Activated CD4-positive, alpha-beta T cell treated with anti-CD3 and anti-CD28 coated beads, Interleukin-2, amount 50 U/mL, for 48 hours (primary cell): ENCODE measurements at places on chromosomes 12 and 14.

DNA sequence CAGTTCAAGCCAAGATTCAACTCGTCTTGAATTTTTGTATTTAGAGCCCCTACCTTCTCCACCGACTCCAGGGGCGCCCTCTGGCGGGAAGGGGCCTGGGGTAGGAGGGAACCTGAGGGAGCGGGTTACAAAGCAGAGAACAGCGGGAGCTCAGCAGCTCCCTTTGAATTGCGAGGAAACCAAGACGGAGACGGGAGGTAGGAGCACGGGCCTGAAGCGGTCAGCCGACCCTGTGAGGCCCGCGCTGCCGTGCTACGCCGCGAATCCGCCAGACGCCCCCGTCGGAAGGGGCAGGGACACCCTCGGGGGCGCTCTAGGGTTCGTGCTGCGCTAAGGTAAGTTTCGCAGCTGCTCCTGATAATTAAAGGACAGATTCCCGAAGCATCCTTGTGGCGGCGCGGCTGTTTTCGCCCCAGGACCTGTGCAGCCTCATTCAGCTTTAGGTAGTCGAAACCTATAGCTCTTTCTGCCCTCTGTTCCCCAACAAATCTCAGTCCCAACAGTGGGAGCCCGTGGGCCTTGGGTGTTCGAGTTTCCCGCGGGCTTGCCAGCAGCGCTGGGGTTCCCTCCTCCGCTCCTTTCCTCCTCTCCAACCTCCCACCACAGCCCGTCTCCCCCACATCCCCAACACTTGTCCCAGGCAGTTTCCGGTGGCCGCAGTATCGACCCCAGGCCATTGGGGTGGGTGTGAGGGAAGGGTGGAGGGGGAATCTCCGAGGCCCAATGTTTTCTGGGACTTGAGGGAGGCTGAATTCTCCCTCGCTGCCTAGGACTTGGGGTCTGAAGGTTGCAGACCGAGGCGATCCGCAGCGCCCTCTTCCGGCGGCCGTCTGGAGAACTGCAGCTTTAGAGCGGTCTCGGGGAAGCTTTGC lies 5.1 kb upstream of the NKX2-1 start:
- DNase-seq: no peak

DNA sequence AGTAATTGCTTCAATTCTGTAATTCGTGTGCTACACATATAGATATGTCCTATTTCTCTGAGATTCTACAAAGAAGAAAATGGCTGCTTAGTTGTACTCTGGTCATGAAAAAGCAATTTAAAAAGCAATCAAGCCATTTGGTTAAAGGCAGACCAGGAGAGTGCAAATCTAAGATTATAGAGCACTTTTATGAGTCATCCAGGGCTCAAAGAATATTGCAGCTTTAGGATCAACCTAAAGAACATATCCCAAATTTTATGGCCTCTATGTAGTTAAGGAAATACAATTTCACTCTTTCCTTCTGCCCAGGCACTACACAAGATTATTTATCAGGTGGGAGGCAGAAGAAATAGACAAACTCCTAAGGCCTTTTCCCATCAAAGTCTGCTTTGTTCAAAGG lies 332.8 kb downstream of the SEC23A start:
- no peak for DNase-seq

GRCh38 chr12:130641533-130642184 lies 74.4 kb downstream of the RIMBP2 start:
- no peak for DNase-seq

GRCh38 chr14:65798216-65798615 lies 385.7 kb downstream of the FUT8 start:
- no peak for DNase-seq

DNA sequence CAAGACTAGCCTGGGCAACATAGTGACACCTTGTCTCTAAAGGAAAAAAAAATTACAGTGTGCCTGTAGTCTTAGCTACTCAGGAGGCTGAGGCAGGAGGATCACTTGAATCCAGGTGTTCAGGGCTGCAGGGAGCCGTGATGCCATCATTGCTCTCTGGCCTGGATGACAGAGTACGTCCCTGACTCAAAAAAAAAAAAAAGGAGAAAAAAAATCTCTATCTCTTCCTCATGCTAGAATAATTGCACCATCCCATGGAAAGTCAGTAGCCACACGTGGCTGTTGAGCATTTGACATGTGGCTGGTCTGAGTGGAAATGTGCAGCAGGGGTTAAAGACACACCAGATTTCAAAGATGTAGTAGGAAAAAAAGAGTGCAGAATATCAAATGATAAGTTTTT lies 3.8 kb downstream of the RILPL1 start:
- no peak for DNase-seq

DNA sequence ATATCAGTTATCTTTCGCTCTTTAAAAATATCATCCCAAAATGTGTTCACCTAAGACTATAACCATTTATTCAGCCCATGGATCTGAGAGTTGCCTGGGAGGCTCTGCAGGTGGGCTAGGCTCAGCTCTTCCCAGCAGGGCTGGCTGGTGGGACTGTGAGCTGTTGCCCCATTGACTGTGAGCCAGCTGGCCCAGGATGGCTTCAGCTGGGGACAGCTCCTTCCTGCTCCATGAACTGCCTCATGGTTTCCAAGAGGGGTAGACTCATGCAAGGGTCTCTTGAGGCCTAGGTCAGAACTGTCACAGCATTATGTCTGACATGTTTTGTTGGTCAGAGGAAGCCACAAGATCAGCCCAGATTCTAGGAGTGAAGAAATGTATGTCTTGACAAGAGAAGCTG lies 114.1 kb upstream of the E2F7 start:
- no peak for DNase-seq

DNA sequence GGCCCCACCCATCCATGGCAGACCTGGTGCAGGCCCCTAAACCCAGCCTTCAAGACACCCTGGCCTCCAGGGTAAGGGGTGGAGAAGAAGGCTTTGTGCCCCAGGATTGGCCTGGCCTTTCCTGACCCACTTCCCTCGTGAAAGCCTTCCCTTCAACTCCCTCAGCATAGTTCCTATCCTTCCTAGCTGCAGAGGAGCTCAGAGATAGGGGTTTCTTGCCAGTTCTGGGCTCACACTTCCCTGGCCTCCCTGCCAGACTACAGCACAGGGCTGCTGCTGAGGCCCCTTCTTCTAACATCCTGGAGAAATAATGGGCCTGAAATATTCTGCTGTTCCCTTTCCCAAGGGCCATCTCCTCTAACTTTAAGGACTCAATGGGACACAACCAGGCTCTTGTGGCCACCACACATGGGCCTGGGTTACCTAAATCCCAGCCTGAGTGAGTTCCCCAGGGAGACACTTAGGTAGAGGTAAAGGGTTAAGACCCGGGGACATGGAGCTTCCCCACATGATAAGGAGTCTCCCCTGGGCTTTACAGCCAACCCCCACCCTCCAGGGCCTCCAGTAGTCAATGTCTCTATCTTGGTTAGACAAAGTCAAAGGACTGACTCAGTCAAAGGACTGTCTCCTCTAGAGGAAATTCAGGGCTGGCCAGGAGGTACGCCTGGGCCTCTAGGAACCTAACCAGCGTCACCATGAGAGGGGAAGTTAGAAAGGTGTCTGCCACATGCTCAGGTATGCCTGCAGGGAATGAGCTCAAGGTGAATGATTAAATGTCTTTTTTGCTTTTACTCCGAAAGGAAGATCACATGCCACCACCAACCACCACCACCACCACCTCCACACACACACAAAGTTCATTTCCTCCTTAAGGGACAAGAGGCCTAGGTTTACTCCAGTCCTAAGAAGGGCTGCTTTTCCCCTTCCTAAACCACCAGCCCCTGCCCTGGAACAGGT lies 7.1 kb downstream of the ZFP36L1 start:
- DNase-seq: peak; percentile 49

GRCh38 chr12:62694632-62695031 lies 228.0 kb downstream of the MON2 start:
- DNase-seq: no peak

GRCh38 chr12:85405781-85406522 lies 125.9 kb downstream of the ALX1 start:
- DNase-seq: no peak

DNA sequence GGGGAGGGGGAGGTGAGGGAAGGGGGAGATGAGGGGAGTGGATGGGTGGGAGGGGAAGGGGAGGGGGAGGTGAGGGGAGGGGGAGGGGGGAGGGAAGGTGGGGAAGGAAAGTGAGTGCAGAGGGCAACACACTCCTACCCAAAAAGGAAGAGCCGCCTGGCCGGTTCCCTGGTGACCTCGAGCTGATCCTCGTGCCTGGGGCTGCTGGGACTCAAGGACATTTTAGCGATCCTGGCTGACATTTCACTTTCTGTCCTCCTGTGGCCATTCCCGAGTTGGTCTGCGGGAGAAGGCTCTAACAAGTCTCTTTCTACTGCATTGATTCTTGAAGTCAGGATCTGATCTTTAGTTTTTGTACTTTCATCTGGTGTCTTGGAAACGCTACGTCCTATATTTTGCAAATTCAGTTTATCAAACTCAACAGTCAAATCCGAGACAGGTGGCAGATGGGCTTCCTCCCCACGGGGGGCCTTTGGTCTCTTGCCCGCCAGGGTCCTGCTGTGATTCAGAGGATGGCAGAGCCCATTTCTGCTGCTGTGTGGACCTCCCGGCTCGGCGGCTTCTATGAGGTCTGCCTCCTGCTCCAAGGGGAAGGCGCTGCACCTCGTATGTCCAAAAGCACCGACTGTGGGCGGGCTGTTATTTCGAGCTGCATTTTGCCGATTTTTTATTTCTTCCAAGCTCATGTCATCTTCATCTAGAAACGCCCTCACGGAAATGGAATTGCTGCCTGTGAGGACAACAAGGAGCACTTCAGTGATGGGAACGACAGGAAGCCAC lies 19.1 kb downstream of the PGAM5 start:
- DNase-seq: no peak

DNA sequence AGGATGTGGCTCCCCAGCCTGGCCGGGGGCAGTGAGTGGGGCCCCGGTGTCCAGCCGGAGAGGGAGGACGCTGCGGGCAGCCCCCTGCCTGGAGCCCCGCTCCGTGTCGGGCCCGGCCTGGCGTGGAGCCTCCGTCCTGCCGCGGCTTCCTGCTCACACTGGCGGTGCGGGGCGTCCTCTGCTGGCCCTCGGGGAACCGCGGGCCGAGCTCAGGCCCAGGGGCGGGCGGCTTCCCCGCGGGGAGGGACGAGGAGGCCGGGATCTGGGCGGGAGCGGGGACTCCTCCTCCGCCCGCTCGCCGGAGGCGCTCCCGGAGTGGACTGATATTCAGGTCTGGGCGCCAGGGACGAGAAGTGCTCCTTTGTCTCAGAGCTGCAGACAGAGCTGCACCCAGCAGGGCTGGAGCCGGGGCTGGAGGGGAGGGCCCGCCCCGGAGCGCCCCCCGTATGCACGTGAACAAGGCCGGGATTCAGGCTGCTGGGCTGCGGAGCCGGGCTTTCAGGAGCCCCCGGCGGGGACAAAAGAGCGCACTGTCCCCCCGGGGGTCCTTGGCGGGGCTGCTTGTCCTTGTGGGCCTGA lies 2.2 kb downstream of the MMP17 start:
- peak; percentile 52 for DNase-seq

DNA sequence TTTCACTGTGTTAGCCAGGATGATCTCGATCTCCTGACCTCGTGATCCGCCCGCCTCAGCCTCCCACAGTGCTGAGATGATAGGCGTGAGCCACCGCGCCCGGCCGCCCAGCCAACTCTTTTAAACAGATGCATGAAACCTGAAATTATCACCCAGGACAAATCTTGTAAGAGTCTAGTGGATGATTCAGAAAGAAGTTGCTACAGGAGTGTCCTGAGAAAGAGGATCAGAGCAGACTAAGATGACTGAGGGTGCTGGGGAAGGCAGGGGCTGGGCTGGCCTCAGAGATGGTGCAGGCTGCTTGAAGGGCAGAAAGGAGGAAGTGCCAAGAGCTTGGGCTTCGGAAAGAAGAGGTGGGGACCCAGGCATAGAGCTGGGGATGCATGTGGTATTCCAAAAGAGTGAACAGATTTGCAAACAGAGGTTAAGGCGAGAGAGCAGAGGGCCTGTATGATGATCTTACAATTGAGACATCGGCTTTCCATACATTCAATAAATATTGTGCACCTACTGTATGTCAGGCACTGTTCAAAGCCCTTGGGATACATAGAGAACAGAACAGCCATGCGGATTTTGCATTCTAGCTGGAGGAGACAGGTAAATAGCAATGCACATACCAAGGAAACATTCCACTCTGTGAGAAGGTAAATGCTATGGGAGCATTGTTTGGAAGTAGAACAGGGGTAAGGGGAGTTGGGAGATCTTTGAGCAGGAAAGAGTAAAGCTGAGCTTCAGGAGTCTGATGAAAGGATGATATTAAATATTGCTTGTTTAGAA lies 7.4 kb upstream of the CD9 start:
- no peak for DNase-seq

DNA sequence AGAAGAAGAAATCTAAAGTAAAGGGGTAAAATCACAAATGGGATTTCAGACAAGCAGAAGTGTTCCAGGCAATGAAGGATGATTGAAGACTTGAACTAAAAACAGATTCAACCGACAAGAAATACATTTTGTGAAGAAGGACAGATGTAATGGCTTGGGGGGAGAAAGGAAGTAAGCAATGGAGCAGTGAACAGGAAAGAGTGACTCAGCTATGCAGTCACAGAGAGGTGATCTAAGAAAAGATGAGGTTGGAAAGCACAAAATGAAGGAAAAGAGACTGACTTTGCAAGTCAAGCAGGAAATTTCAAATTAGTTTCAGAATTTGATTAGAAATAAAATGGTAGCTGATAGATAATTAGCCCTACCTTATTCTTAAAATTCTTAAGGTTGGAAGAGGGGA lies 66.5 kb downstream of the PUS7L start:
- no peak for DNase-seq

DNA sequence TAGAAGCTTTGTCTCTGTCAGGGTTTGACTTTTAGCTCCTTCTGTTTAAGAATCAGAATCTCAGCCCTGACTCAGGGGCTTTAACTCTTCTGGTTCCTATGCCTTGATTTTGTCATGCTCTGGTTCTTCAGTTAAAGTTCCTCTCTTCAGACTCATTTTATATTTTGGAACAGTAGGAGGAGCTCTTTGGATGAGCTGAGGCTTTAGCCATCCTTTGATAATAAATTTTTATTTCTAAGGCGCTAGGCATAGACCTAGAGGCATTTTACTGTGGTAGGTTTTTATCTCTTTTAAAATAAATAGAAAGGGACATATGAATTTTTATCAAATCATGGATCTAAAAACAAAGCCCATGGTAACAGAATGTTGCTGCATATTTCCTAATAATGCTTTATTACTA lies 51.7 kb downstream of the ATP23 start:
- DNase-seq: no peak

DNA sequence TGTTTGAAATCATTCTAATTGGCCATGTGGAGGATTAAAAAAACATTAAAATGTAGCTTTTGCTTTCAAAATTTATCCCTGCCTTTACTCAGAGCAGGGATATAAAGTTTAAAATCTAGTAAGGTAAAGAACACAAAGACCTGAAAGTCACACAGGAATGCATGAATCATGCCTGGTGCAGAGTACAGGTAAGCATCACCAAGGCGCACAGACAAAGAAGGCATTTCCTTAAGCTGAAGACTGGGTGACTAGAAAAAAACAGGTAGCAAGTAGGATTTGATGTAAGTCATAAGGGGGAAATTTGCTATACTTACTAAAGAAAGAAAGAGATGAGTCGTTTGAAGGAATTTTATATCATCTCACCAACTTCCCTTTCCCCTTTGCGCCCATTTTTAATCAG lies 405.6 kb downstream of the GXYLT1 start:
- no peak for DNase-seq

GRCh38 chr14:22476005-22476751 lies 112.8 kb downstream of the DAD1 start:
- DNase-seq: no peak

GRCh38 chr12:111227476-111228420 lies 141.1 kb downstream of the PHETA1 start:
- no peak for DNase-seq
